ENCODE measurements at places on chromosomes 16 and 17.
A peak's percentile ranks its signal among the peaks of the same experiment; 100 is the strongest.

DNA sequence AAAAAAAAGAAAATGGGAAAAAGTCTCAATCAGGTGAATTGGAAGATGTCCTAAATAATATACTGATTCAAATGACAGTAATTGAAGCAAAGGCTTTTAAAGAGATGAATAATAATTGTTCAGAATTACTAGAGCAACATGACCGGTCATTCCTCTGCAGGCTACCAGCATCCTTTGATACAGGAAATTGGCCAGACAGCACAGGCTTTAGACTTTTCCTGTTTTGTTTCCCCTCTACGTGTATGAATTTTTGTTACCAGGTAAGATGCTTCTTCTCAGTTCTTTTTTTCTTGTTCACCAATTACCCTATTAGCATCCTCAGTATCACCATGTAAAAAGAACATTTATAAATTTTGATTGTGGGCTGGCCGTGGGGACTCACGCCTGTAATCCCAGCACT lies 77.5 kb downstream of the RPGRIP1L start:
- no peak for DNase-seq

DNA sequence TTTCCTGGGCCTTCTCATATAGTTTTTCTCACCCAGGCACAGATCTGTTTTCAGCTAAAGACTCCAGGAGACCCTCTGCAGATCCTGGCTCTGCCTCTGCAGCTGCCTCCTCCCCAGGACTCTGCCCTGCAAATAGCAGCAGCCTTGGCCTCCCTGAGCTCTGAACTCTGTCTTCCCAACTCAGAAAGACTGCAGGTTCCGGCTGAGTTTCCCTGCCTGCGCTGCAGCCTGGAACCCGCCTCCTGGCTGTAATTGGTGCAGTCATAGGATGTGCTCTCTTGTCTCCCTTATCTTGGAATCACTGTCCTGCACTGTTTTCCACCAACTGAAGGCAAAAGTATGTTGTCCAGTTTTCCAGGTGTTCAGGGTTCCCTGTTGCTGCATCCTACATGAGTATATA lies 14.3 kb upstream of the DNASE1 start:
- DNase-seq: no peak

GRCh38 chr17:71330099-71330375 lies 790.8 kb upstream of the SOX9 start:
- no peak for DNase-seq

DNA sequence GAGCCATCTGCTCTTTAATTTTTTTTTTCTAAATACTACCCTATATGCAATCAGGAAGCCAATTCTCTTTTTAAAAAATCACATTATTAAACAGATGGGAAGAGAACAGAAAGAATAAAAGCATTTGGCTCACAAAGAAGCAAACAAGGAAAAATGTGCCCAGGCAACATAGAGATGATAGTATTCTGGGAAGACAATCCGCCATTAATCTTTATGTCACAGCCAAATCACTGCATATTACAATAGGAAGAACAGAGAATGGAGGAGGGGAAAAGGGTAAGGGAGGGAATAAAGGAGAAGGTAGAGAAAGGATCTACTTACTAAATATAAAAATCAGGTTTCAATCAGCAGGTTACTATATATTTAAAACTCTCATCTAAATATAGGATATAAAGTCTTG lies 34.3 kb downstream of the STAT5B start:
- no peak for DNase-seq

- no peak for DNase-seq
These were observed 36.1 kb upstream of the ZCCHC14 start for GRCh38 chr16:87528690-87529579.

- no peak for DNase-seq
These were observed 16.7 kb downstream of the RHOT1 start for GRCh38 chr17:32158870-32159585.

- DNase-seq: no peak
These were observed 25.7 kb downstream of the TRPV2 start for GRCh38 chr17:16440901-16441629.

GRCh38 chr17:29621751-29622194 lies 939 bp downstream of the CORO6 start:
- no peak for DNase-seq

- no peak for DNase-seq
These were observed 28.8 kb downstream of the MGAT5B start for GRCh38 chr17:76897023-76897422.

- DNase-seq: peak; percentile 51
These were observed 5.0 kb downstream of the TAOK2 start for GRCh38 chr16:29978564-29979270.

DNA sequence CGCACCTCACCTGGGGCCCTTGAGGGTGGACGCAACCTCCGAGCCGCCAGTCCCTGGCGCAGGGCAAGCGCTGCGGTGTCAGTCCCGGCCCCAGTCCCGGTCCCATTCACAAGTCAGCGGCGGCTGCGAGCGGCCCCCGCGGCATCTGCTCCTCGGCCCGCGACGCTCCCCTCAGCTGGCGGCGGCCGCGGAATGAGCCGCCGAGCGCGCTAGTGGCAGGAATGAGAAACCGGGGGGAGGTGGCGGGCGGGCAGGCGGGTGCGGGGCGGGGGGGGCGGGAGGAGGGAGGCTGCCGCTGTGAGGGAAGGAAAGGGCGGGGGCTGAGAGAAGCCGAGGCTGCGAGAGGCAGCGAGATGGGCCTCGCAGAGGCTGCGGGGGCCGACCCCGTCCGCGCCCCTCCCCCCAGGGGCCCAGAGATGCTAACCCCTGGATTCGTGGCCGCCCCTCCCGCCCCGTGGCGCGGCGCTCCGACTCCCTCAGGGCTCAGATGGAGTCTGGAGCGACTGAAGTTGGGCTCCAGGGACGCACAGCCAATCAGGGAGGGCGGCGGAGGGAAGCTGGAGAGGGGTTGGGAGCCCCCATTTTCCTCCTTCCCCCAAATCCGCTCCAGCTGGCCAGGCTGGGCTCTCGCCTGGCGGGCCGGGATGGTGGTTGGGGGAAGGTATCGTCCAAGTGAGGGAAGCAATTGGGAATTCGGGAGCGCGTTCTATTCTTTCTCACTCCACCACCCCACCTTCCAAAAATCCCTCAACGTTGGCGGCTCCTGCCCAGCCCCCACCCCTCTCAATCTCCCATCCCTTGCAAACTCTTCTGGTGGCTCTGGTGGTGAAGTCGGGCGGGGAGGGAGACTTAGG lies at the start of gene CDH11:
CDH11 (minus strand) TSS at position 194 of the 854 bp plus-strand sequence. CDS start 117,194 bp downstream, outside the sequence.
- DNase-seq: peak; percentile 68

GRCh38 chr17:19341641-19342610 lies 20.6 kb downstream of the B9D1 start:
- no peak for DNase-seq

- no peak for DNase-seq
These were observed 8.8 kb downstream of the SLC26A11 start for GRCh38 chr17:80229011-80229410.

DNA sequence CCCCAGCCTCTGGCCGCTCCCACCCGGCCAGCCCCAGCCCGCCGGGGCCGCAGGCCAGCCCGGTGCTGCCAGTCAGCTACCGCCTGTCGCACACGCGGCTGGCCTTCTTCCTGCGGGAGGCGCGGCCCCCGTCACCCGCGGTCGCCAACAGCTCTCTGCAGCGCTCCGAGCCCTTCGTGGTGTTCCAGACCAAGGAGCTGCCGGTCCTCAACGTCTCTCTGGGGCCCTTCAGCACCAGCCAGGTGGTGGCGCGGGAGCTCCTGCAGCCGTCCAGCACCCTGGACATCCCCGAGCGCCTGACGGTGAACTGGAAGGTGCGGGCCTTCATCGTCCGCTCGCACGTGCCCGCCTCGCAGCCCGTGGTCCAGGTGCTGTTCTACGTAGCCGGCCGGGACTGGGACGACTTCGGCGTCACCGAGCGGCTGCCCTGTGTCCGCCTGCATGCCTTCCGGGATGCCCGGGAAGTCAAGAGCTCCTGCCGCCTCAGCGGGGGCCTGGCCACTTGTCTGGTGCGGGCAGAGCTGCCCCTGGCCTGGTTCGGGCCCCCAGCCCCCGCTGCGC lies 46.8 kb downstream of the TMEM132E start:
- DNase-seq: no peak

- no peak for DNase-seq
These were observed 3.0 kb downstream of the PYCARD start for GRCh38 chr16:31199430-31200041.

DNA sequence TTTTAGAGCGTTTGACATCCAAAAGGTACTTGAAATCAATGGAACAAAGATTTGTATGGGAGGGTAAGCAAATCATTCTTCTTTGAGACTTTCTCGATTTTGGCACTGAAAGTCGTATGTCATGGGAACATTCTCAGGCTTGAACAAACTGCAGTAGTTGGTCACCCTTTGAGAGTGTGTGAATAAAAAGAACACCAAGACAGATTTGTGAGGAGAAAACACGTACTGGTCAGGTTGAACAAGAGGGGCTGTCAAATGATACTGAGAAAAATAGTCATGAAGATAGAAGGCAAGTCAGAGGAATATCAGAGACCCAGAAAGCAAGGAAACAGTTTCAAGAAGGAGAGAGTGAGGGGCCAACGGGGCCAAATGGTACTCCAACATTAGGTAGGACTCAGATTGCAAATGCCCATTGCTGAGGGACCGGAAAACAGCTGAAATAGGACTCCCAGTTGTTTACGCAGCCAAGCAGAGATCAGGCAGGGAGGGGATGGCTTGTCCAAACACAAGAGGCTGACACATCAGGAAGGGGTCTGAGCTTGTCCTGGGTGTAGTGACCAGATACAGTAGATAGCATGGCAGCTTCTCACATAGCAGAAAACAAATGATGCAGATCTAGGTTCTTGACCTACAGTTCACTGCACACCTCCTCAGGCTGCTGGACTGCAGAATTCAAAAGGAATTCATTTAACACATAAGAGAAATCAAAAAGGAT lies 74.5 kb upstream of the MYOCD start:
- DNase-seq: no peak

DNA sequence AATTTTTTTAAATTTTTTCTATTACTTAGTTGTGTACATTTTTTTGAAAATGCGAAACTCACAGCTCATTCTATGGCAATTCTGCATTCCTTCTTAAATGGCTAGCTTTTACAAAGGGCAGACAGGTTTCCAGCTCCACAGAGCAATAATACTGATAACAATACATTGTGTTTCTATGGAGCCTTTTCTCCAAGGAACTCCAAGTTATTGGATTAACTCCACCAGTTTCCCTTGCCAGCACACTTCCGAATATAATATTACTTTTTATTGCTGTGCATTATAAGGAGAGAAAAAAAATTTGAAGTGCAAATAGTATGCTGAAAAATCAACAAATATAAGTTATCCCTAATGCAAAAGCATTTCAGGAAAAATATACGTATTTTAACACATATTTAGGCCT lies 127.5 kb upstream of the PSMD7 start:
- no peak for DNase-seq

GRCh38 chr17:79617740-79618382 lies 7.0 kb upstream of the RBFOX3 start:
- peak; percentile 29 for DNase-seq

DNA sequence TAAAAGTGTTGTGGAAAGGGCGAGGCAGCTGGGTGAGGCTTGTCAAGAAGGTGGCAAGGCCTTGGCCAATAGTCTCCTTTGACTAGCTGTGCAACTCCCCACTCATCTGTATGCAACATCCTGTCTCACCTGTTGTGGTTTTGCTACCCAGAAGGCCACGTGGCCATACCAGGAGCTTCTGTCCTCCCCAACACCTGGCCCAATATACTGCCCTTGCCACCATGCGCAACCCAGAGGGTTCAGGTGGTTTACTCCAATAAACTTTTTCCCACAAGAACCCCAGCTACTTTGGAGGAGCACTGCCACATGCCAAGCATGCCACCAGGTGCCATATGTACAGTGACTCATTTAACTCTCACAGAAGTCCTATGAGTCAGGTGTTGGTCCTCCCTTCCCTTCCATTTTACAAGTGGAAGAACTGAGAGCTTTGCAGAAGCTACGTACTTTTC lies 10.2 kb downstream of the MYO19 start:
- no peak for DNase-seq

GRCh38 chr16:89393738-89394406 lies 96.5 kb downstream of the ANKRD11 start:
- no peak for DNase-seq

DNA sequence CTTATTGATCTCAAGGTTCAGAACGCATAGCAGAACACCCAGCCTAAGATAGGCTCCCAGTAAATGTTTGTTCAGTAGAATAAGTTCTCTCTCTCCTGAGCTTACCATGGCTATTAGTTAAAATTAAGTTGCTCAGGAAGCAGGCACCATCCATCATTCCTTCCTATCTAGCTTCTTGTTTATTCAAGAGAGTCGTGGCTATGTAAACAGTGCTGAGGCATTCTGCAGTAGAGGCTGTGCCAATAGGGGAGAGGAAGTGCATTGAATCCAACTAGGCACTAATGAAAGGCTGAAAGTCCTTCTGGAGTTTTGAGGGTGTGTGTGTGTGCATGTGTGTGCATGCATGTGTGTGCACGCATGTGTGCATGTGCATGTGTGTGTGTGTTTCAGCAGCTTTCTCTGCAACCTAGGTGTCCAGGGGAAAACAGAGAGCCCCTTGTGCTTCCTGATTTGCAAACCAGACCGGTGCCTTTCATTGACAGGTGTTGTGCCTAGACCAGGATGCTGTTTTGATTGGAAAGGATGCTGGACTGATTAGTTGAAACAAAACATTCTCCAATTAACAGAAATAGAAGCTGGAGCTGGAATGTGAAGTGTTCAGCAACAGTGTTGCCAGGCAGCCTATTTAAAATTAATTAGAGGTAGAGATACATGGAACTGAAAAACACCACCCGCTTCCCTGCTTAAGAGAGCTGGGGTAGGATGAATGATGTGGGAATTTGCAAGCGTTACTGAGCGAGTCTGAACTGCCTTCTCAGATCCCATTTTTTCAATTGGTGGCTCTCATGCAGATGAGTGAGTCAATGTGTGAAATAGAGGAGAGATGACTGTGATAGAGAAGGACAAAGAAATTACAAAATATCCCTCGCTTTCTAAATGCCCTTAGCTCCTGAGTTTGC lies 103.3 kb upstream of the CLEC3A start:
- no peak for DNase-seq

DNA sequence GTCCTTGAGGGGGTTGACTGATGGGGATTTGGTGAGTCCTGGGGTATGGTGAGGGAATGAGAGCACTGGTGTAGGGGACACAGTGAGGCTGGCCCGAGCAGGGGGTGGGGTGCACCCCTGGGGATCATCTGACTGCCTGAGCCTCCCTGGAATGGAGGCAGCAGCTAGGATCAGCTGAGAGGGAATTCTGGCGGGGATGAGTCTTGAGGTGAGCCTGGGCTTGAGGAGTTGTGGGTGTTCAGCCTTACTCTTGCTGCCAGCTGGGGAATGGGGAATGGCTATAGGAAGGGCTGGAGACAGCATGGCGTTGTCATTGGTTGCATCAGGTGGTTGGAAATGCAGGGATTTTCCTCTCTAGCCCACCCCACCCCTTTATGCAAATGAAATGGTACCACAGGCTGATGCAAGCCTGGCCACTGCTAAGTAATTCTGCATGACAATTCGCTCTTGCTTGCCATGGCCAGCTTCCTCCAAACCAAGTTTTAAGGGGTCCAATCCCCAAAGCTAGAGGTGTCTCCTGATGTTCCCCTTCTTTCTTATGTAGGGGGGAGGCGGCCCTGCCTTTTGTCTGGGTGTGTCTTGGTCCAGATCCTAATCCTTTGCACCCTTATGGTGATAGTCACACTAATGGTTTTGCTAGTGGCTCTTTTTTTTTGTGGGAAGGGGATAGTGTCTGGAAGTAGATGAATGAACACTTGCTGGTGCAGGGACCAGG lies 7.5 kb downstream of the NFE2L1 start:
- no peak for DNase-seq

GRCh38 chr17:12097326-12097725 lies 76.6 kb downstream of the MAP2K4 start:
- no peak for DNase-seq
